T-helper 17 cell (primary cell): ENCODE measurements at places on chromosomes 16 and 17.

GRCh38 chr16:49478107-49478506 is 104.5 kb downstream of the C16orf78 start:
- DNase-seq, result no peak

- peak; percentile 39 for DNase-seq
Observed at GRCh38 chr17:50169121-50169764, 3.4 kb downstream of the SGCA start.

- DNase-seq, result no peak
Observed at GRCh38 chr17:3857261-3858105, 11.4 kb upstream of the NCBP3 start.

DNA sequence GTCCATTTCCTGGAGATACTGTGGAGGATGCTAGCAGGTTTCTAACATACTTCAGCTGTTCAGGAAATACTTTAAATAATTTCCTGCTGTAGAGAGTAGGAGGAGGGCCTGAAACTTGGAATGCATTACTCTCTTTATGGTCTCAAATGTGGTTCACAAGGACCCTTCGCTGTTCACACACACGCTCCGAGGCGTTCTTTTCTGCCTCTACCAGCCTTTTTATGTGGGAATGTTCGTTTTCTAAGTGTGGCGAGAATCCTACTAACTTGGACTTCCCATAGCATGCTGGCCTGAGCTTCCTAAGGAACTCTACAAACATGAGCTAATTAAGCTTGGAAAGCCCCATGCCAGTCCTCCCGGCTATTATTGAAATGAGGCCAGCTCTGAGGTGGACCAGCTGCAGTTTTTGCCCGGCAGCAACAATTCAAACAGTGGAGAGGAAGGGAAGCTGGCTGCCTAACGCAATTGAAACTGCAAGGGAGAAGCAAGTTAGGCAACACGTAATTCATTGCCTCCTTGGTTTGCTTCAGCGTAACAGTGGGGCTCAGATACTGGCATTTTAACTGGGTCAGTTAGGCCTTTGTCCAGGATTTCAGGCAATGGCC is 18.9 kb downstream of the KPNA2 start:
- no peak for DNase-seq

GRCh38 chr16:56800355-56800754 is 64.7 kb upstream of the SLC12A3 start:
- no peak for DNase-seq

DNA sequence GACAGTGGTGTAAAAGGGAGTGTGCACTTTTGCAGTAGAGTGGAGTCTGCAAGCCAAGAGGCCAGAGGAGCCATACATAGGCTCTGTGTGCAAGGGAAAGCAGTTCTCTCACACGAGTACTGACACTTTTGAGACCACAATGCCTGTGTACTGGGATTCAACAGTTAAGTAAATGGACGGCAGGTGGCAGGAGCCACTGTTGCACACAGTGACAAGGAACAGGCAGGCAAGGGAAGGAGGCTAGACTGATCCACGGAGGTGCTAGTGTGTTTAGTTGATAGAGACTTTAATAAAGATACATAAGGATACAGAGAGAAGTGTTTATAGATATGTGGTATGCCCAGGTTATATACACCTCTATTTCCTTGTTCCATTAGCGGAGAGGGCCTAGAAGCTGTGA is 67.0 kb downstream of the MPRIP start:
- DNase-seq, result no peak

DNA sequence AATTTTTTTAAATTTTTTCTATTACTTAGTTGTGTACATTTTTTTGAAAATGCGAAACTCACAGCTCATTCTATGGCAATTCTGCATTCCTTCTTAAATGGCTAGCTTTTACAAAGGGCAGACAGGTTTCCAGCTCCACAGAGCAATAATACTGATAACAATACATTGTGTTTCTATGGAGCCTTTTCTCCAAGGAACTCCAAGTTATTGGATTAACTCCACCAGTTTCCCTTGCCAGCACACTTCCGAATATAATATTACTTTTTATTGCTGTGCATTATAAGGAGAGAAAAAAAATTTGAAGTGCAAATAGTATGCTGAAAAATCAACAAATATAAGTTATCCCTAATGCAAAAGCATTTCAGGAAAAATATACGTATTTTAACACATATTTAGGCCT is 127.5 kb upstream of the PSMD7 start:
- DNase-seq, result no peak

DNA sequence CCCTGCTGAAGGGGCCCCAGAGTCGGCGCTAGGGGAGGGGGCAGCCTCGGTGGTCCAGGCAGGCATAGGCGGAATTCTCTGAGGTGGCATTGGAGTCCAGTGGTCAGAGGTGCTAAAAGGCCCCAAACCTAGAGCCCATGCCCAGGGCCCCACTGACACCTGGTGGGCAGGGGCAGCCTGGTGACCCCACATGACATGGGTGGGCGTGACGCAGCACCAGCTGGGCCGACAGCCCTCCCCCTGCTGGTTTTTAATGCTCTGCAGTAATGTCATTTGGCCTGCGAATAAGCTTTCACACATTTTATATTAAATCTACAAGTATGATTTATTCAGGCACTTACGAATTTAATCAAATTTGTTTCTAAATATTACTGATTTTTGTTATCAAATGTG is 2.1 kb upstream of the RNPS1 start:
- DNase-seq, result no peak

DNA sequence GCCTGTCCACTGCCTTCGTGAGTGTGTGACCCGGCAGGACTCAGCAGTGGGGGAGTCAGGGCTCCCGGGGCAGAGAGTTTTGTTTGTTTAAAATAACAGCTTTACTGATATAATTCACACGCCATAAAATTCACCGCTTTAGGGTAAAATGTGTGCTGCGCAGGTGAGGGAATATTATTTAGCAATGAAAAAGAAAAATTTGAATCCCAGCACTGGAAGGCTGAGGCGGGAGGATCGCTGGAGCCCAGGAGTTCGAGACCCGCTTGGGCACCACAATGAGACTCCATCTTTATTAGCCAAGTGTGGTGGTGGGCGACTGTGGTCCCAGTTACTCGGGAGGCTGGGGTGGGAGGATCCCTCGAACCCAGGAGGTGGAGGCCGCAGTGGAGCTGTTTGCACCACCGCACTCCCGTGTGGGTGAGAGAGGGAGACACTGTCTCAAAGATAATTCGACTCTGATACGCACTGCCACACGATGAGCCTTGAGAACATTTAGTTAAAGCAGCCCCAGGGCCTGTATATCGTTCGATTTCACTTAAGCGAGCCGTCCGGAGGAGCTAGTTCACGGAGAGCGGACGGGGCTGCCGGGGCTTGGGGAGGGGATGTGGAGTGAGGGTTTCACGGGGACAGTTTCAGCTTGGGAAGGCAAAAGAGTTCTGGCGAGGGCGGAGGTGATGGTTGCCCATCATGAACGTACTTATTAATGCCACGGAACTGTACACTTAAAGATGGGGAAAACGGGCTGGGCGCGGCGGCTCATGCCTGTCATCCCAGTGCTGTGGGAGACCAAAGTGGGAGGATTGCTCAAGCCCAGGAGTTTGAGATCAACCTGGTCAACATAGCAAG is 10.2 kb downstream of the TELO2 start:
- DNase-seq, result no peak

DNA sequence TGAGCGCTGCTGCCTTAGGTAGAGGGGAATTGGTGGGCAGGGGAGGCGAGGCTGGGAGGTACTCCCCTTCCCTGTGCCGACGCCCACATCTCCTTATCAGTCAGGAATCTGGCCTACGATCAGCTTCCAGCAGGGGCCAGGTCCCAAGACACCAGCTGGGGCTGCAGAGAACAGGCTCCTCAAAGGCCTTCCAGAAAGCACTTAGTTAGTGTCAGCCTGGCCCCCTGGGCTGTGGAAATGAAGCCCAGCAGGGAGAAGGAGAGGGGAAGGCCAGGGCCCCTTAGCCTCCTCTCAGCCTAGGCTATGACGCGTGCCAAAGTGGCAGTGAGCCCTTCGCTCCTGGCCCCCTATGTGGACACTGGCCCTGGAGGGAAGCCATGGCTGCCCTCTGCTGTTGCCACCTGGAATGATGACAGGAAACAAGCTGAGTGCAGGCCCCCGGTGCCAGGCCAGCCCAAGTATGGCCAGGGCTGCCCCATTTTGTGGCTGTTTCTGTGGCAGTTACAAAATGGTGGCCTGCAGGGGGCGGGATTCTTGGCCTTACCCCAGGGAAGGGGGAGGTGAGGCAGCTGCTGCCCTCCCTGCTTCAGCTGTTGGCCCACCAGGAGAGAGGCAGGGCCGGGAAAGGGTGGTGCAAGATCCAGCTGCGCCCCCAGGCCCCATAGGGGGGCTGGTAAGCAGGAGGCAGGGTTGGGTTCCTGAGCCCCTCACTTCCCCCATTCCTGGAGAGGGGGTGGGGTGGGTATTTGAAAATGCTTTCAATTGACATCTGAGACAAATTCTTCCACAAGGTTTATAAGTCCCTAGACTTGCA is 11.3 kb downstream of the TBX4 start:
- DNase-seq, result no peak

GRCh38 chr16:48008011-48008525 is 147.7 kb downstream of the ABCC12 start:
- DNase-seq, result no peak

GRCh38 chr16:85306071-85306792 is 194.0 kb upstream of the CIBAR2 start:
- peak; percentile 43 for DNase-seq

DNA sequence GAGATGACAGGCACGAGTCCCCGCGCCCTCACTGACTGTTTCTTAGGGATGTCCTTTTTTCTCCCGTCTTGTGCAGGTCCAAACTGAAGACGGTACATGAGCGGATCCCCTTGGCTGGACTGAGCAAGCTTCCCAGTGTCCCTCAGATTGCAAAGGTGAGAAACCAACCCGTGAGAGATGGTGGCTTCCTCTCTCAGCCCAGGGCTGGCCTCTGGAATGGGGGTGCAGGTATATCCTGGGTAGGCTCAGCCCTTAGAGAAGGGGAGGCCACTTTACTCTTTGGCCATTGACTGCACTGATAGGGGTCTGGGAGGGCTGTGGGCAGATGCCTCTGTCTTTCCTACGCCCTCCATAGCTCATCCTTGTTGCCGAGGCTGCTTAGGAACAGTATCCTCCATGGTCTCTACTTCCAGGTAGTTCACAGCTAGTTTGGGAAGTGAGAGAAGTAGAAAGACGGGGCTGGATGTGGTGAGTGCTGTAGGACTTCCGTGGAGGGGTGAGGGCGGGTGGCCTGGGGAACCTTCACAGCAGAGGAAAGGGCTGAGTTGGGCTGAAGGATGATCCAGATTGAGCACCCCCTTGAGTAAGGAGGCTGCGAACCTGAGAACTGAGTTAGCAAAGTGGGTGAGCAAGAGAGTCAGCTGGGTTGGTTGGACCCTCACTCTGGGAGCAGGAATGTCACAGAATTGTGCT is 83.0 kb downstream of the OR1D5 start:
- DNase-seq, result no peak

- DNase-seq, result no peak
Observed at GRCh38 chr16:26787924-26788323, 278.8 kb upstream of the C16orf82 start.

GRCh38 chr17:15740570-15741120 is 8.6 kb downstream of the TBC1D26 start:
- no peak for DNase-seq

GRCh38 chr17:31269578-31269983 is 27.5 kb downstream of the OMG start:
- no peak for DNase-seq

GRCh38 chr17:81371910-81372760 is 23.1 kb upstream of the BAHCC1 start:
- DNase-seq, result no peak
